ENCODE measurements at places on chromosomes 4 and X.

DNA sequence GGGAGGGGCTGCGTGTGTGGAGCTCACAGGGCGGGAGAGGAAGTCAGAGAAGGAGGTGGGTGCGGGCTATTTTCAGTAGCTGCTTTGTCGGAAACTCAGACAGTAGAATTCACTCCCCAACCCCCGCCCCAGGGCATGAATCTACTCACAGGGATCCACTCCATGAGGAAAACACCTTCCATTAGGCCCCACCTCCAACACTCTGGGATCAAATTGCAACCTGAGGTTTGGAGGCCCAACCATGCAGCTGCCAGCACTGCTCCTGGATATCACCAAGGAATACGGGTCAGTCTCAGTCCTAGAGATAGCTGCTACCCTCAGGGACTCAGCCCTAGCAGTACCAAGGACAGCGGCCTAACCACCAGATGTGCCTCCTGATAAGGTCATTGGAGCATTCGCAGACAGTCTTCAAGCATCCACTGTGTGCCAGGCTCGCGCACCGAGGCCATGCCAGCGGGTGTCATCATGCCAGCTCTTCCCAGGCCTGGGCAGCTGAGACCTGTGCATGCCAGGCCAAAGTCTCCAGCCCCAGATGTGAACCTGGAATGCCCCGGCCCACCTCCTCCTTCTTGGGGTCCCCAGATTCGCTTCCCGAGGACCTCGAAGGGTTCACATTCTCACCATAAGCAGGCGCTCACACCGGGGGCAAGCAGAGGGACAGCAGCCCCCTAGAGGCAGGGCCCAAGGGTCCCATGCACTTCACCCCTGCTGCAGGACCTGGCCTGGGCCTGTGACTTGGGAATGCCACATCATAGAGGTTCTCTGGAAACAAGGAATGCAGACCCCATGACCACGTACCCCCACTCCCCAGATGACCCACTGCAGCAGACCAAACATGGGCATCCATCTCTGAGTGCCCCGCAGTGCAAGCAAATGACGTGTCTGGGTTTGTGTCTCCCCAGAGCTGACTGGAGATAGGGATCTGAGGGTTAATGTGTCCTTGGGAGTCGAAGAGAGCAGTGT, 102.3 kb downstream of the ADRA2C start:
- no peak for DNase-seq

GRCh38 chrX:25049357-25049756, 33.6 kb upstream of the ARX start:
- DNase-seq = no peak

GRCh38 chr4:136281307-136281706, 1251.0 kb downstream of the PCDH18 start:
- no peak for DNase-seq

- DNase-seq = no peak
Measured at GRCh38 chrX:68754406-68754805, 74.4 kb upstream of the EFNB1 start.

DNA sequence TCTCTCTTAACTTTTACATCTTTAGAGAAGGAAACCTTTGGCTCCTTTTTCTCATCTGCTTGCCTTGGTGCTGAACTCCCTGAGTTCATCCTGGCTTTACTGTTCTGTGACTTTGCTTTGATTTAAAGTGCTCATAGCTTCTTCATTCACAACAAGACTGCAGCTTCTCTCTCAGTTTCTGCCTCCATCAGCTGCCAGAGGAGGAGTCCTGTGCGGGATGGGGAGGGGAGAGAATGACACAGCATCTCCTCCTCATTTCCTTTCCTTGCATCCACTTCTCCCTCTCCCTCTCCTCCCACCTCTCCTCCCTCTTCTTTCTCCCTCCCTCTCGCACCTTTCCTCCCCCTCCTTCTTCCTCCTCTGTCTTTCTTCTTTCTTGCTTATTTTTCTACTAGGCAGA, 42.0 kb downstream of the CBLL2 start:
- DNase-seq = no peak

- no peak for DNase-seq
Measured at GRCh38 chr4:40848251-40848650, 98.5 kb downstream of the NSUN7 start.

DNA sequence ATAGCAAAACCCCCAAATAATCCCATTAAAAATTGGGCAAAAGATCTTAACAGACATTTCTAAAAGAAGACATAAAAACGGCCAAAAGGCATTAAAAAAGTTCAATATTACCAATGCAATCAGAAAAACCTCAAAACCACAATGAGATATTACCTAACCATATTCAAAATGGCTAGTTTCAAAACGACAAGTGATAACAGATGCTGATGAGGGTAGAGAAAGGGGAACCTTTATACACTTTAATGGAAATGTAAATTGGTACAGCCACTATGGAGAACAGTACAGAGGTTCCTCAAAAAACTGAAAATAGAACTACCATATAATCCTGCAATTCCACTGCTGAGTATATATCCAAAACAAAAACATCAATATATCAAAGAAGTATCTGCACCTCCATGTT, 6.2 kb downstream of the AADAT start:
- no peak for DNase-seq

DNA sequence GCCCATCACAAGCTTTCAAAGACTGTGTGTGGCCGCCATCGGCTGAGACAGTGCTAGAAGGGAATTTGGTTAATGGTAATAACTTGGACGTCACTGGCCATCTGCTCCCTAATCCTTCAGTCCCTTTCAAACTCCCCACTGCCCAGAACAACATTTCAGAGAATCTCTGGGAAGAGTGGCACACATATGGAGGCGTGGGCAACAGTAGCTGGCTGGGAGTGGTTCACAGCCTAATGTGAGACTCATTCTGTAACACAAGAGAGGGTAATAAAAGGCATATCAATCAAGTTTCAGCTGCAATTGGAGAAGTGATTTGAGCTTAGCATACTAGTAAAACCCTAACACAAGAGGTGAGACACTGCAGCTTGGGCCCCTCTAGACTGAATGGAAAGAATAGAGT, 15.4 kb downstream of the SMIM10 start:
- no peak for DNase-seq

All from midbrain (tissue), 1 donor.